Fibroblast of the conjunctiva (primary cell): ENCODE measurements at places on chromosomes 3 and 15.

DNA sequence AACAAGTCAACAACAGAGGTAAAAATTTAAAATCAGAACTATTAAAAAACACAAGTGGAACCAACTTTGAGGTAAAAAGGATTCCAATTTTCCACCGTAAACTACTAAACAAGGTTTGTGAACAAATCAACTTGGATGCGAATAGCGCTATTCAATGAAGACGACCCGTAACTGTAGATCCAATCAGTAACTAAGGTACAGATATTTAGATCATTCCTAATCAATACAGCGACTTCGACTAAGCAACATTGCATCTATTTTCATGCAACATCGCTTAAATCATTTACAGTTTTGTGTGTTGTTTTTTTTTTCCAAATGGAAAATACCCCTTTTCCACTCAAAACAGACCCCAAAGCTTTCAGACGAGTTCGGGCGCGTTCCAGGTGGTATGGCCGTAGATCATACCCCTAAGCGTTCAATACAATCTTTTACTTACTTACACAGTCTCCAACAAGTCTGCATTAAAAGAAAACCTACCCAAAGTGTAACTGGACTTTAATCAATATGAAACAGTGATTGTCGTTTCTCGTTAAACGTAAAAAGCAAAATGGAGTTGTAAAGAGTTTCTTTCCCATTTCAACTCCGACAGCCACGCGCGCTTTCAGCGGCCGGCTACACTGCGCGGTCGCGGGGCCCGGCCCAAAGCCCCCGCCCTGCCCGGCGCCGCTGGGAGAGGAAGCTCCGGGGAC lies 786 bp downstream of the RHOA start:
- no peak for DNase-seq

DNA sequence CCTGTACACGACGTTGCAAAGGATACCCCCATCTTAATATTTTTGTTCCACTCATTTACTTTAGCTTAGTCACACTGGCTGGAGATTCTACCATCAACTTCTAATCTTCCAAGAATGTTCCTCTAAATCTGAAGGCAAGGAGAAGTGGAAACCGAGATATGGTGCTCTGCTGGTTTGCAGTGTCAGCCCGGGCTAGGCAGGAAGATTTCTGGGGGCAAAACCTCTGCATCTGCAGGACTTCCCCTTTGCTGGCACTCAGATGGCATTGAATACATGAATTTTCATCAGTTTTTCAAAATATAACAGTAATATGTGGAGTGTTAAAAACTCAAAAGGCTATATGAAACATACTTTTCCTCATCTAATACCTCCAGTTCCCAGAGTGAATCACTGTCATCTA lies 240.4 kb downstream of the RPLP1 start:
- DNase-seq: no peak

- DNase-seq: no peak
Measured at GRCh38 chr3:190848870-190849269, 13.6 kb downstream of the GMNC start.

- DNase-seq: no peak
Measured at GRCh38 chr15:48781017-48781416, 29.9 kb downstream of the CEP152 start.

- DNase-seq: peak; percentile 55
Measured at GRCh38 chr3:99783011-99783573, 34.6 kb upstream of the CMSS1 start.

DNA sequence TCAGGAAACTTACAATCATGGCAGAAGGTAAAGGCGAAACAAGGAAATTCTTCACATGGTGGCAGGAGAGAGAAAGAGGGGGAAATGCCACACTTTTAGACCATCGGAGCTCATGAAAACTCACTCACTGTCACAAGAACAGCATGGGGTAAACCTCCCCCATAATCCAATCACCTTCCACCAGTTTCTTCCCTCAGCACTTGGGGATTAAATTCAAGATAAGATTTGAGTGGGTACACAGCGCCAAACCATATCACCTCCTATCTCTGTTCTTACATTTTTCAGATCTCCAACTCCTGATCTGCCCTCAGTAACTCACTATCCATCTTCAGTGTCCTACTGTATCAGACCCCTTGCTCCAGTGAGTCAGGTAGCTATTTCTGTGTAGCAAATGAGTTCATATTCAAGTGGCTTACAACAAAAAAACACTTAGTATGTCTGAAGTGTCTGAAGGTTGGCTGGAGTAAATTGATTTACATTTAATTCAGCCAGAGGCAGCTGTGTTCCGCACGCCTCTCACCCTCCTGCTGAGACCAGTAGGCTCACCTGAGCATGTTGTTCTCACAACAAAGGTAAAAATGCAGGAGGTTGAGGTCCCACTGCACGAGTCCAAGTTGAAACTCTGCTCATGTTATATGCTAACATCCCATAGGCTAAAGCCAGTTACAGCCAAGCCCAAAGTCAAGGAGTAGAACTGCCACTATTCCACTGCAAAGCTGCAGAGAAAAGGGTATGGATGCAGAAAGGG lies 180.7 kb upstream of the LMCD1 start:
- no peak for DNase-seq

GRCh38 chr3:126450219-126450618 lies 25.5 kb downstream of the ZXDC start:
- no peak for DNase-seq
